ENCODE measurements at places on chromosomes 13 and 19.

DNA sequence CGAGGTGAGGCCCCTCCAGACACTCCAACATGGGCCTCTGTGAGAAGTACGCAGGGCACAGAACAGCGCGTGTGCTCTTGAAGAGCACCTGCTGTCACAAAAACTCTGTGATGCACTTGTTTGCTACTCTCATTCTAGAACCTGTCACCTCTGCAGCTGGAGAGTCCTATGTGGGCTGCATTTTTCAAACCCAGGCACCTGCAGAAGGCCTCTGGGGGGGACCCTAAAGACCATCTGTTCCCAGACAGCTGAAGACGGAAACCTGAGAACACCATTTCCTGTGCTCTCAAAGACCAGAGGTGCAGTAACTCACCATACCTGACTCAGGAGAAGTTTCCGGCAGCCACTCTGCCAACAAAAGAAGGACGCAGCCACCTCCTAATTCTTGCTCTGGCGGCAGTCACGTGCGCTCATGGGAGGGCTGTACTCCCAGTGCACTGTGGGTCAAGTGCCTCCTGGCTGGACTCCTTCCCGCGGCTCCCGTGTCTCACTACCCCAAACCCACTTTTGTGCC, 28.1 kb downstream of the RANBP3 start:
- peak; percentile 45 for DNase-seq

DNA sequence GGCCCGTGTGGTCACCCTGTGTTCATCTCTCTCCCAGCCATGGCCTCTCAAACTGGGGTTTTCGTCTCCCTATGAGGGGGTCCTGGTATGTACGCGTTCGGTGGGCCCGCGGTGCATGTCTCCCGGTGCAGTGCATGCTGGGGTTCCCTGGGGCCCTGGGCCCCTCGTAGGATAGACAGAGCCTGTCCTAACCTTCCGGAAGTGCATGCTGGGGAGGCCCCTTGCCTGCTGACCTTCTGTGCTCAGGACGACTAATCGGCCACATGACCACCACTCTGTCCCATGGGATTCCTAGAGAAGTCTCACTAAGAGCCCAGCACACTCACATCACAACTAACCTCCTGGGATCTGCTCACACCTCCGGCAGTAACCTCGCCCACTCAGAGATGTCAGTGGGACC, 4.9 kb upstream of the USE1 start:
- DNase-seq = no peak

DNA sequence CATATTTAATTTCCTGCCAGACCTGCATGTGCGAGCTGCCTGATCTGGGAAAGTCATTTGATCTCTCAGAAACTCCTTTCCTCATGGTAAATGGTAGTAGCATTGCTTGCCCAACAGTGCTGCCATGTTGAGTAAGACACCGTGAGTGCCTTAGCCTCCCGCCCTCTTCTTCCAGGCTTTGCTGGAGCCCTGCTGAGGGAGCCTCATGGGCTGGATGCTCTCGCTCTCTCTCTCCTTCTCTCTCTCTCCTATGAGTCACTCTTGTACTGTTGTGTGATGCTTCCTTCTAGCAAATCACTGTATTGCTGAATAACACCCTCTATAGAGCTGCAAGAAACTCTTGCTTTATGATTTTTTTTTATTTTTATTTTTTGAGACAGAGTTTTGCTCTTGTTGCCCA, 365.5 kb downstream of the UQCRFS1 start:
- DNase-seq = no peak

- DNase-seq = no peak
Measured at GRCh38 chr13:32284927-32285632, 30.1 kb downstream of the ZAR1L start.

DNA sequence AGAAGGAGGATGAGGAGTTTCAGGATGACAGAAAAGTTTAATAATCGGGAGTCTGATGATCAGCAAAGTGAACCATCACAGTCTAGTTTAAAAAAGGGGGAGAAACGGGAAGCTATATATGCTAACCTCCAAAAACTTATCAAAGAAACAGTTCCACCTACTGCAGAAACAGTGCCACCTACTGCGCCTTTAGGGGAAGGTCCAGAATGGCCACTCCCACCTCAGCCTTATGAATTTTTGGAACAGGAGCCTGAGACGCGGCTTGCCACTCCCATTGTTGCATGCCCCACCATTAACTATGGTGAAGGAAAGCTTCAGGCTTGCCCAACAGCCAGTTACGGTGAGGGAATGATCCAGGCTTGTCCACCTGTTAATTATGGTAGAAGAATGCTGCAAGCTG, 929.0 kb downstream of the SLITRK6 start:
- DNase-seq = no peak

DNA sequence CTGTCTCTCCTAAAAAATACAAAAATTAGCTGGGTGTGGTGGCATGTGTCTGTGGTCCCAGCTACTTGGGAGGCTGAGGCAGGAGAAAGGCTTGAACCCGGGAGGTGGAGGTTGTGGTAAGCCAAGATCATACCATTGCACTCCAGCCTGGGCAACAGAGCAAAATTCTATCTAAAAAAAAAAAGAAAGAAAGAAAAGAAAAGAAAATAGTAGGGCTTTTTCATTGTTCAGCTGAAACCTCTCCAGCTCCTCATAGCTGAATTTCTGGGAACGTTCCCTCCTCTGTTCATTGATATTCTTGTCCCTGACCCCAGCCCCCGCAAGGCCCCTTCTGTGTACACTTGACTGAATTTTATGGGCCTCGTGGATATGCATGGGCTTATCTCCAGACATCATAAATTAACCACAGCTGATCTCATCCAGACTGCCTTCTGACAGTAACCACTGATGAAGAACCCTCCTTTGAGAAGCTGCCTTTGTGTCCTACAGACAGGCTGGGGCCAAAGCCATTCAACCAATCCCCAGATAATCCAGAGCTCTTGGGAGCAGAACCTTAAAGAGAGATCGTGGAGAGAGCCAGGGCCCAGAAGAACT, at the start of gene ELSPBP1:
TSS of gene ELSPBP1 (plus strand) at position 424 of the 594 bp plus-strand sequence. CDS start 14,036 bp downstream, outside the sequence.
- no peak for DNase-seq

DNA sequence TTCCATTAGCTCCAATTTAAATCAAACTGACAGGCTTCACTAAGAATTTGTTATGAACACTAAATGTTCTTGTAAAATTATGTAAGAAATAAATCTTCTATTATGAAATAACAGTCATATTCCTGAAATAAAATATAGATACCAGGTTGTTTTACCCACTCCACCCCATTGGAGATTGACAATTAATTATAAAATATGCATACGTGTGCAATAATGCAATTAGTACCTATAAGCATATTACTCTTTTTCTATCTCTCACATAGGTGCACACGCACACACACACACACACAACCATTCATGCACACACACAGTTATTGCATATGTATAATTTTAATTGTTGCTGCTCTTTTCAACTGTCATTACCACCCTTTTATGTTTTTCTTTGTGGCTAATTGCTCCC, 395.7 kb downstream of the SLITRK5 start:
- no peak for DNase-seq

DNA sequence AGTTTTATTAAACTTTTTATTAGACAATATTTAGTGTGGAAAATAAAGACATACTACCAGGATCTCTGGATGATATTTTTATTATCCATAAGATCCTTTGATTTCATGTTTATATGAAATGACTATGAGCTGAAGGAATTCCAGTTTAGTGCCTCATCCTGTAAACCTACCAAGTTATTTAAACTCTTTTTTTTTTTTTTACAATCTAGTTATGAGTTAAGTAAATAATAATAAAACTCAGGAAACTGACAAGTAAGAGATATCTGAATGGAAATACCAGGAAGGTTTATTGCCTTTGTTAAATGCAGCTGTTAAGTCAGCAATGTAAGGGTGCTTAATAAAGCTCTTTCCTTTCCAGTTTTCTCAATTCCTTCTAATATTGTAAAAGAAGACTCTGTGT, 53.9 kb downstream of the RXFP2 start:
- no peak for DNase-seq

- no peak for DNase-seq
Measured at GRCh38 chr13:65789815-65790214, 1440.3 kb downstream of the PCDH9 start.
